ENCODE measurements at places on chromosomes 4 and X.
A peak's percentile ranks its signal among the peaks of the same experiment; 100 is the strongest.

- peaks cover 6% of the 10 kb centered on the region for H3K36me3 ChIP-seq
- H3K27ac ChIP-seq = peak overlapping the region; percentile 90
- no peak for DNase-seq
- peak overlapping the region; percentile 95 for H3K4me3 ChIP-seq
Observed at GRCh38 chrX:124348885-124349453, 2.6 kb downstream of the SH2D1A start.

GRCh38 chr4:139553751-139554641 lies 2.0 kb downstream of the SETD7 start:
- H3K27ac ChIP-seq = no peak overlapping the region
- no peaks in the 10 kb centered on the region for H3K36me3 ChIP-seq
- H3K27me3 ChIP-seq = peaks cover 4% of the 10 kb centered on the region
- DNase-seq = no peak

GRCh38 chr4:153572609-153573008 lies 106.4 kb downstream of the TMEM131L start:
- DNase-seq = no peak
- H3K4me3 ChIP-seq = no peak overlapping the region
- no peaks in the 10 kb centered on the region for H3K27me3 ChIP-seq
- peak overlapping the region; percentile 28 for H3K27ac ChIP-seq

GRCh38 chr4:135552131-135552530 lies 1350.5 kb upstream of the PABPC4L start:
- no peaks in the 10 kb centered on the region for H3K36me3 ChIP-seq
- no peaks in the 10 kb centered on the region for H3K4me1 ChIP-seq
- no peak overlapping the region for H3K4me3 ChIP-seq
- no peaks in the 10 kb centered on the region for H3K27me3 ChIP-seq
- no peak for DNase-seq

DNA sequence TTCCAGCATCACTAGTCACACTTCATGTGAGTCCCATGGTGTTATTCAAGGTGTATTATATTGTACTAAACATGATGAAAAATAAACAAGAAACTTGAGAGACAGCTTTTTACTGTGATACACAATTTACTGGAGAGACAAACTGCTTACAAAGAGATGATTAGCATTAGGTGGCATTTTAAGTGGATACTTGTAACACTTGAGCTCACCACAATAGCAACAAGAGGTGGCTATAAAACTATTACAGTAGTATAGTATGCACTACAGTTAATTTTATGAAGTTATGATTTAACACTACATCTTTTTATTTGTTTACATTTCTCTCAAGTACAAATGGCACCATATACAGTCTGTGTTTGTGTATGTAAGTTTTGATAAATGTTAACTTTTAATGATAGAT lies 246.6 kb downstream of the PARM1 start:
- no peak overlapping the region for H3K27ac ChIP-seq
- H3K36me3 ChIP-seq = no peaks in the 10 kb centered on the region
- DNase-seq = no peak
- peaks cover 4% of the 10 kb centered on the region for H3K27me3 ChIP-seq
- no peaks in the 10 kb centered on the region for H3K4me1 ChIP-seq
- no peak overlapping the region for H3K4me3 ChIP-seq

- peak overlapping the region; percentile 10 for H3K4me3 ChIP-seq
- H3K36me3 ChIP-seq = peaks cover 7% of the 10 kb centered on the region
- H3K4me1 ChIP-seq = peaks cover 16% of the 10 kb centered on the region
- H3K27me3 ChIP-seq = no peaks in the 10 kb centered on the region
- no peak overlapping the region for H3K27ac ChIP-seq
Observed at GRCh38 chr4:101103381-101104142, 243.8 kb downstream of the PPP3CA start.

- peaks cover 32% of the 10 kb centered on the region for H3K27me3 ChIP-seq
- H3K4me1 ChIP-seq = peaks cover 6% of the 10 kb centered on the region
- no peak overlapping the region for H3K27ac ChIP-seq
- no peak overlapping the region for H3K4me3 ChIP-seq
- H3K36me3 ChIP-seq = no peaks in the 10 kb centered on the region
Observed at GRCh38 chr4:72564789-72565188, 4.2 kb downstream of the ADAMTS3 start.

- no peak overlapping the region for H3K4me3 ChIP-seq
- DNase-seq = no peak
- H3K27me3 ChIP-seq = peaks cover 2% of the 10 kb centered on the region
- peaks cover 1% of the 10 kb centered on the region for H3K4me1 ChIP-seq
- no peaks in the 10 kb centered on the region for H3K36me3 ChIP-seq
Observed at GRCh38 chrX:20479896-20480295, 213.2 kb upstream of the RPS6KA3 start.

- H3K4me3 ChIP-seq = no peak overlapping the region
- H3K36me3 ChIP-seq = no peaks in the 10 kb centered on the region
Observed at GRCh38 chr4:78682070-78682469, 94.1 kb upstream of the BMP2K start.

- no peak for DNase-seq
- H3K27ac ChIP-seq = no peak overlapping the region
- H3K4me1 ChIP-seq = no peaks in the 10 kb centered on the region
- no peaks in the 10 kb centered on the region for H3K36me3 ChIP-seq
- H3K27me3 ChIP-seq = no peaks in the 10 kb centered on the region
Observed at GRCh38 chr4:41446981-41447725, 90.8 kb upstream of the LIMCH1 start.

GRCh38 chr4:48720459-48720858 lies 59.6 kb downstream of the FRYL start:
- H3K4me3 ChIP-seq = no peak overlapping the region
- H3K27me3 ChIP-seq = no peaks in the 10 kb centered on the region
- H3K4me1 ChIP-seq = peaks cover 24% of the 10 kb centered on the region
- DNase-seq = no peak
- no peak overlapping the region for H3K27ac ChIP-seq

- no peak for DNase-seq
- H3K27ac ChIP-seq = no peak overlapping the region
- peaks cover 10% of the 10 kb centered on the region for H3K36me3 ChIP-seq
- no peak overlapping the region for H3K4me3 ChIP-seq
- H3K27me3 ChIP-seq = no peaks in the 10 kb centered on the region
Observed at GRCh38 chr4:98617358-98618047, 40.9 kb downstream of the TSPAN5 start.

- H3K4me1 ChIP-seq = peaks cover 12% of the 10 kb centered on the region
- H3K27ac ChIP-seq = no peak overlapping the region
- no peak for DNase-seq
- H3K36me3 ChIP-seq = peaks cover 2% of the 10 kb centered on the region
- no peak overlapping the region for H3K4me3 ChIP-seq
Observed at GRCh38 chr4:122674371-122674770, 53.5 kb upstream of the IL21 start.

DNA sequence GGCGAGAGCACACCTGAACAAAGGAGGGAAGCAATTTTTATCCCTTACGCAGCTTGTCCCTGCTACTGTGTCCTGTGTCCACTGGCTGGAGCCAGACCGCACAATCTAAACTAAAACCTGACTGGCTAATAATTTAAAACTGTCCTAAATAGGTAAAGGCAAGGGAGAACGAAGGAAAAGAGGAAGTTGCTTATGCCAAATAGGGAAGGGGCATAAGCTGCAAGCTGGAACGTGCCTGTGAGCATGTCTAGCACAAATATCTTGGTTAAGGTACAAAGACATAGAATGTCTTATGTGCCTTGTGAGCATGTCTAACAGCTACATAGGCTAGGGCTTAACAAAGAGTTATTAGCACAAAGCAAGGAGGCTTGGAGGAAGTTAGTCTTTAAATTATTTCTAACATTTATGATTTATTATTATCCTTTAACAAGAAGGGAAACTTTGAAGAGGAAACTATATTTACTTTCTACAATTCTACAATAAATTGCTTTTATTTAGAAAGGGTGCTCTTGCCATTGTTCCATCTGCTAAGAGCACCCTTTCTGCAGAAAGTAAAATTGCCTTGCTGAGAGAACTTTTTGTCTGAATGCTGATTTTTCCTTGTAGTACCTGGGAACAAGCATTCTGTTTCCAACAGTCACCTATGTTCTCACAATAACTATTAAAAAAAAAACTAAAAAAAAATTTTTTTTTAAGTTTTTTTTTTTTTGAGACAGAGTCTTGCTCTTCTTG lies 80.6 kb upstream of the CBR4 start:
- H3K36me3 ChIP-seq = no peaks in the 10 kb centered on the region
- no peaks in the 10 kb centered on the region for H3K27me3 ChIP-seq
- H3K4me3 ChIP-seq = no peak overlapping the region
- DNase-seq = no peak

DNA sequence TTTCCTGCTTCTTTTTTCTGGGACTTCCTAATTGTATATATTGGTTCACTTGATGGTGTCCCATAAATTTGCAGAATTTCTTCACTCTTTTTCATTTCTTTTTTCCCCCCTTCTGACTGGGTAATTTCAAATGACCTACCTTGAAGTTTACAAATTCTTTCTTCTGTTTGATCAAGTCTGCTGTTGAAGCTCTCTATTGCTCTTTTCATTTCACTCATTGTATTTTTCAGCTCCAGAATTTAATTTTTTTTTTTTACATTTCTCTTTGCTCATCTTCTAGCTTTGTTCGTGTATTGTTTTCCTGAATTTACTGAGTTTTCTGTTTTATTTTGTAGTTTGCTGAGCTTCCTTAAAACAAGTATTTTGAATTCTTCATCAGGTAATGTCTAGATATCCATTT lies 61.7 kb upstream of the SRD5A3 start:
- H3K27me3 ChIP-seq = no peaks in the 10 kb centered on the region
- no peak overlapping the region for H3K4me3 ChIP-seq
- H3K4me1 ChIP-seq = no peaks in the 10 kb centered on the region
- no peak overlapping the region for H3K27ac ChIP-seq

DNA sequence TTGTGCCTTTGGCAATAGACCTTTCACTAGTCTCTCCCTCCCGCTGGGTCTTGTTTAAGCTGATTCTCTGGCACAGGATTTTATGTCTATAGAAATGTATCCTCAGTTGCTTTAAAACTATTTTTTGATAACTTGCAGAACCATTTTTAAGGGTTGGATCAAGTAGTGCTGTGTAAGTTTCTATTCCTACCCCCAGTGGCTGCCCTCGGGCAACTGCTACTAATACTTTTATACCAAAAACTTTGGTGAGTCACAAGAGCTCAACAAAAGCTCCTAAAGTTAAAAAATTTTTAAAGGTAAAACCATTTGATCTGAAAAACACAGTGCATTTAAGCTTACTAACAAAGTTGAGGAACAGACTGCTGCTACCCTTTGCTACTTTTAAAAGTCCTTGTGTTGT lies 1460.6 kb upstream of the PCDH7 start:
- no peak overlapping the region for H3K27ac ChIP-seq
- H3K27me3 ChIP-seq = no peaks in the 10 kb centered on the region
- H3K4me3 ChIP-seq = no peak overlapping the region

GRCh38 chrX:10119399-10119990 lies 37.3 kb upstream of the CLCN4 start:
- peak; percentile 55 for DNase-seq
- no peak overlapping the region for H3K27ac ChIP-seq
- H3K4me3 ChIP-seq = no peak overlapping the region
- H3K36me3 ChIP-seq = peaks cover 10% of the 10 kb centered on the region
- H3K4me1 ChIP-seq = peaks cover 12% of the 10 kb centered on the region
- no peaks in the 10 kb centered on the region for H3K27me3 ChIP-seq

DNA sequence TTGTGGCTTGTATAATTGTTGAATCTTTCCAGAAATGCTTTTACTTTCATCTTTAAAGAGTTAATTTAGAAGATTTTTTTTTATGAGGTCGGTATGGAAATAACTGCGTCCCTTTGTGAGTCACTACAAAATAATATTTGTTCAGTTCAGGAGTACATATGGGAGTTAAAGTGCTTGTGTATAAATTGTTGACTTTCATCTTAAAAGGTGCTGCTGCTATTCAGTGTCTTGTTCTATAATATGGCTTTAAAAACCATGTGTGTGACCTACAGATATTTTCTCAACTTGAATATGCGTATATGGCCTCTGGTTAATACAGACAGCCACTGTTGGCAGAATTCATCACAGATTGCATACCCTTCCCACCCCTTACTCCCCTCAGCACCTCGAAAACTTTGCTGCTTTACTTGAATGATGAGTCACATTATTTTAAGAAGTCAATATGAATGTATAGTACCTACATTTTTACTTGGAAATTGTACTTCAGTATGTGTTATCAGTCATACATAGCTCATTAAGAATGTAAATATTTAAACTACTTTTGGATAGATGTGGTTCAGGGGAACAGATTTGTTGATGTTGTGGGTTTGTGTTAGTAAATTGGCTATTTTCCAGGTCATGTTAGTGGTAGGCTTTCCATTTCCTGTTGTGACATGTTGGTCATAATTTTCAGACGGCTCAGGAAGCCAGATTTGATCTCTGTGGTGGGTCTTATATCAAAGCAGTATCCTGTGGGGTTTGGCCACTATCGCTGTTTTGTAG lies 1.5 kb downstream of the CLCN3 start:
- peak overlapping the region; percentile 76 for H3K27ac ChIP-seq
- H3K27me3 ChIP-seq = no peaks in the 10 kb centered on the region
- H3K36me3 ChIP-seq = peaks cover 5% of the 10 kb centered on the region
- DNase-seq = no peak
- H3K4me3 ChIP-seq = peak overlapping the region; percentile 72
- H3K4me1 ChIP-seq = peaks cover 42% of the 10 kb centered on the region

- H3K27me3 ChIP-seq = peaks cover 5% of the 10 kb centered on the region
- H3K4me1 ChIP-seq = peaks cover 6% of the 10 kb centered on the region
- no peak overlapping the region for H3K27ac ChIP-seq
Observed at GRCh38 chr4:88177983-88178625, 19.7 kb upstream of the ABCG2 start.

DNA sequence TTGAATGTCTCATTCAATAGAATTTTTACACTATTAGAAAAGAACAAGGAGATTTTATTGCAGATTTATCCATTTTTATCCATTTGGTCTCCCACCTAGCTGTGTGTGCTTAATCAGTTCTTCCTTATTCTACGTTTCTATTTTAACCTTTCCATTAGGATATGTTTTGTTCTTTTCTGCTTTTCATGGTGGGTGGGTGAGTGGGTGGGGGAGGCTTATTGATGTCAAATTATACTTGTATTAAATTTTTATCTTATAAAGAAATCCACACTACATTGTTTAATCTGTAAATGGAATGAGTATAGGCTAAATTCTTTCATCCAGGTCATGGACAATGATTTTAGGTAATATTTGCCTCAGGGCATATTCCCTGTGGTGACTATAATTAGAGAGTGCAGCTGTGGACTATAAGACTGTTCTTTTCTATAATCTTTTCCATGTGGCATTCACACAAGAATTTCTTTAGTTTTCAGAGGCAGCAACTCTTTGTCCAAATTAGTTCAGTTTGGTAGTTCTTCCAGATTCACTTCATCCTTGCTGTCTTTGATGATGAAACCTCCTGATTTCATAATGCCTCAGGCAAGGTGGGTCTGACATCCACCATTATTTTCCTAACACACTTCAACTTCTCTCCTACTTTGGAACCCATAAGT lies 2451.8 kb downstream of the PCDH7 start:
- no peak for DNase-seq
- no peak overlapping the region for H3K4me3 ChIP-seq
- H3K4me1 ChIP-seq = no peaks in the 10 kb centered on the region
- H3K27ac ChIP-seq = no peak overlapping the region
- H3K36me3 ChIP-seq = no peaks in the 10 kb centered on the region
- H3K27me3 ChIP-seq = no peaks in the 10 kb centered on the region

GRCh38 chrX:40625294-40625693 lies 2.1 kb downstream of the MPC1L start:
- no peak overlapping the region for H3K27ac ChIP-seq
- no peak for DNase-seq
- H3K4me3 ChIP-seq = no peak overlapping the region
- H3K4me1 ChIP-seq = no peaks in the 10 kb centered on the region
- H3K36me3 ChIP-seq = peaks cover 7% of the 10 kb centered on the region
- no peaks in the 10 kb centered on the region for H3K27me3 ChIP-seq

- no peaks in the 10 kb centered on the region for H3K4me1 ChIP-seq
- no peak overlapping the region for H3K27ac ChIP-seq
- H3K27me3 ChIP-seq = no peaks in the 10 kb centered on the region
- no peak for DNase-seq
Observed at GRCh38 chrX:21698272-21698671, 40.1 kb upstream of the KLHL34 start.

Measured in activated naive CD8-positive, alpha-beta T cell treated with anti-CD3 and anti-CD28 coated beads, Interleukin-2, amount 10 ng/mL, durations not matched to agents 7 days and 5 days (primary cell).